ENCODE measurements at places on chromosomes 5 and 9. TPM values are rescaled to one million over a fixed set of nuclear protein-coding genes. Genes with fewer than 3 reads are reported as not detected.

TRAF1 gene
- total RNA-seq: 5.8 TPM

NUTM2F gene
- total RNA-seq: not detected

ENTPD2 gene
- total RNA-seq: 0.62 TPM

FGF1 gene
- 0.97 TPM for total RNA-seq

CDKN2A gene
- total RNA-seq: 8.4 TPM

CDH6 gene
- total RNA-seq: 7.2 TPM

PAIP2 gene
- total RNA-seq: 84.1 TPM

OGN gene
- 15.3 TPM for total RNA-seq

TMC1 gene
- total RNA-seq: not detected

ARL14EPL gene
- not detected for total RNA-seq

Data from lower lobe of right lung (tissue), 2 donors.